ELR (cell line): ENCODE measurements at places on chromosomes 12 and 14.

GRCh38 chr14:103115845-103116572 lies 7.3 kb upstream of the TNFAIP2 start:
- DNase-seq = peak; percentile 68

- no peak for DNase-seq
These were observed 29.6 kb upstream of the NCOR2 start for GRCh38 chr12:124597041-124597440.

DNA sequence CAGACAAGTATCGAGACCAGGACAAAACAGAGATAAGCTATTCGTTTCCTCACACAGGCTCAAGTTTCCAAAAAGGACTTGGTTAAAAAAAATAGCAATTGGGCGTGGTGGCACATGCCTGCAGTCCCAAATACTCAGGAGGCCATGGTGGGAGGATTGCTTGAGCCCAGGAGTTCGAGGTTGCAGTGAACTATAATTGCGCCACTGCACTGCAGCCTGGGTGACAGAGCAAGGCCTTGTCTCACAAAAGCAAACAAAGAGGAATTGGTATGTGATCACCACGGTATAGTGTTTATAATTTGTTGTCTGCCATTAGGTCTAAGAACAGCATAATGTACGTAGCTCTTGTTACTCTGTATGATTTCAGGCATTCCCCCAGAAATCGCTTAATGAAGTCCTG lies 175.3 kb downstream of the DERA start:
- no peak for DNase-seq

- no peak for DNase-seq
These were observed 53.3 kb downstream of the BEGAIN start for GRCh38 chr14:100533656-100534485.

GRCh38 chr12:3912863-3913262 lies 39.7 kb upstream of the PARP11 start:
- DNase-seq = no peak

GRCh38 chr12:92340441-92341064 lies 194.9 kb upstream of the BTG1 start:
- no peak for DNase-seq

DNA sequence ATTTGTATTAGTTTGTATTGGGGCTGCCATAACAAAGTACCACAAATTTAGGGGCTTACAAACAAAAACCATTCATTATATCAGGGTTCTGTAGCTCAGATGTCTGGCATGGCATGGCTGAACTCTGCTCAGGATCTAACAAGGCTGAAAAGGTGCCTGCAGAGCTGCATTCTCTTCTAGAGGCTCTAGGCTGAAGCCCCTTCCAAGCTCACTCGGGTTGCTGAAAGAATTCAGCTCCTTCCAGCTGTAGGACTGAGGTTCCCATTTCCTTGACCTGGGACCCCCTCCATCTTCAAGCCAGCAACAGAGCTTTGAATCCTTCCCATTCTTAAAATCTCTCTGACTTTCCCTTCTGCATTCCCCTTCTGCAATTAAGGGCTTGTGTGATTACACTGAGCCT lies 90.7 kb downstream of the NUAK1 start:
- no peak for DNase-seq

- DNase-seq = no peak
These were observed at the start of gene PLEKHG7 for GRCh38 chr12:92702754-92703679. Gene PLEKHG7 (plus strand): TSS chr12:92702989. CDS start chr12:92706632, 3,643 bp downstream.

GRCh38 chr14:61884711-61885110 lies 122.5 kb downstream of the SNAPC1 start:
- DNase-seq = no peak

GRCh38 chr14:103819503-103820307 lies 27.7 kb downstream of the PPP1R13B start:
- DNase-seq = no peak

DNA sequence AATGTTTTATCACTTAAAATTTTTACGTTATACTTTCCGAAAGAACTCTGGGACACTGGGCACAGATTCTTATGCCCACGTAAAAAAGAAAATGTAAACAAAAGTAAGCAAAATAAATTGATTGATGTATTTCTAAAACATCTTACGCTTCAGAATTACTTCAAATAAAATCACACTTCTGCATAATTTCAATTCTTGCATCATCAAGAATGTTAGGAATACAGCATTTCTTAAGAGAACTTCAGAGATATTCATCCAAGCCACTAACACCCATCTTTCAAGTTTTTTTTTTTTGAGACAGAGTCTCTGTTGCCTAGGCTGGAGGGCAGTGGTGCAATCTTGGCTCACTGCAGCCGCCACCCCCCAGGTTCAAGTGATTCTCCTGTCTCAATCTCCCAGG lies 180.6 kb downstream of the MED13L start:
- no peak for DNase-seq

DNA sequence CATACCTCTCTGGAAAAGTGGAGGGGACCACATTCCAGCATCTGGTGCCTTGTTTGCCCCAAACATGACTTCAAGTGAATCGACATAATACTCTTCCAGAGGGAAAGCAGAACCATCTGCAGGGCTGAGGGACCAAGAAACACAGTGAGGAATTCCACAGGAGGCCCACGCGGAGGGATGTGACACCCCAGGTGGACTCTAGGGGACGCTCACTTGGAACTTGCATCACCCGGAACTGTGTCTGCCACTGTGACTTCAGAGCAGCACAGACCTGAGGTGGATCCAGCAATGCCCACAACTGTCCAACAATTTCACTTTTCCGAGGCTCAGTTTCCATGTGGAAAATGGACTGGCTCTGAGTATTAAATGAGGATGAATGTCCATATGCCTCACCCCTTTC lies 14.3 kb upstream of the CLMN start:
- no peak for DNase-seq

DNA sequence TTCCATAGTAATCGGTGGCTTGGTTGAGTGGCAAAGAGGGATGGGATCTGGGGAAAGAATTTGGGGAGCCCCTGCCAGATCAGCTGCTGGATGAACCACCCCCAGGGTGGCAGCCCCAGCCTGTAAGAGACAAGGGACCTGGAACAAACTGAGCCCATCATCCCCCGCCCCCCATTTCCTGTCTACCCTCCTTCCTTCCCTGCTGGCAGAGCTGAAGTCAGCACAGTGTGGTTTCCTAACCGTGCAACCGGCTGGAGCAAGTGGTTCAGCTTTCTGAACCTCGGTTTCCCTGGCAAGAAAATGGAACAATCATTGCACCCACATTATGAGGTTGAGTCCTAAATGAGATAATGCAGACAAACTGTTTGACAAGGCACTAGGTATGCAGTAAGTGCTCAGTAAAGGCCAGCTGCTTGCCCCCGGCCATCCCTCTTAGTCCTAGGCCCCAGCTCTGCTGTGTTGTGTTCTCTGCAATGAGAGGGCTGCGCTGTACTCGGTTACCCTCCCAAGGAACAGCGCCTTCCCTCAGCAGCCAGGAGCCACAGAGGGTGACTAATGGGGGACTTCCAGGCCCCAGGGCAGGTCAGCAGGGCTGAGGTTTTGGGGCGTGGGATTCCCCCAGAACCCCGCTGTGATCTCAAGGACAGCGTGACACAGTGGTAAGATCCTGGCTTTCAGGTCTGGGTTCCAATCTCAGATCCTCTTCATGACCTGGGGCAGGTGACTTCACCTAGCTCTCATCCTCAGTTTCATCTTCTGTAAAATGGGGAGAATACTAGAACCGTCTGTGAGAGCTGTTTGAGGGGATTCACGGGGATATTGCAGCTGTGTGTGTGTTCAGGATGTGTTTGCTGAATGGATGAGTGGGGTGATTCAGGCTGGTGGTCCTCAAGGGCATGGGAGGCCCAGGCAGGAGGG lies 16.5 kb downstream of the SELPLG start:
- peak; percentile 86 for DNase-seq

DNA sequence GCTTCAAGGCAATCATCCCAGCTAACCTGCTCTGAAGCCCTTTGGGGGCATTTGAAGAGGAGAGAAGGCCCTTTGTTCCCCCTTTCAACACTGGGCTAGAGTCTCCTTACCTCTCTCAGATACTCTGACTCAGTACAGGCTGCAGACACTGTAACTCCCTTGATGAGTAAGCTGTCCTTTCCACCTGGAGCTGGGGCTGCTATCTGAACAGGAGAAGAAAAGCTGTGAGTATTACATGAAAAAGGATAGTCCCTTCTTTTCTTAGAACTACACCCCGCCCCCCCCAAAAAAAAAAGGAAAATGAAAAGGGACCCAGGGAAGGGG lies 186.6 kb upstream of the PLEKHG7 start:
- peak; percentile 13 for DNase-seq

- DNase-seq = no peak
These were observed 9.4 kb downstream of the DUSP16 start for GRCh38 chr12:12553208-12553785.

GRCh38 chr14:61409782-61410181 lies 88.4 kb downstream of the PRKCH start:
- no peak for DNase-seq

- DNase-seq = no peak
These were observed 220.3 kb downstream of the KLHL28 start for GRCh38 chr14:44741431-44741830.

- no peak for DNase-seq
These were observed 147.8 kb upstream of the CPSF6 start for GRCh38 chr12:69091442-69092017.

- DNase-seq = no peak
These were observed 1679.9 kb upstream of the FLRT2 start for GRCh38 chr14:83850092-83850491.

- peak; percentile 49 for DNase-seq
These were observed 3.3 kb upstream of the POP5 start for GRCh38 chr12:120584343-120585149.

DNA sequence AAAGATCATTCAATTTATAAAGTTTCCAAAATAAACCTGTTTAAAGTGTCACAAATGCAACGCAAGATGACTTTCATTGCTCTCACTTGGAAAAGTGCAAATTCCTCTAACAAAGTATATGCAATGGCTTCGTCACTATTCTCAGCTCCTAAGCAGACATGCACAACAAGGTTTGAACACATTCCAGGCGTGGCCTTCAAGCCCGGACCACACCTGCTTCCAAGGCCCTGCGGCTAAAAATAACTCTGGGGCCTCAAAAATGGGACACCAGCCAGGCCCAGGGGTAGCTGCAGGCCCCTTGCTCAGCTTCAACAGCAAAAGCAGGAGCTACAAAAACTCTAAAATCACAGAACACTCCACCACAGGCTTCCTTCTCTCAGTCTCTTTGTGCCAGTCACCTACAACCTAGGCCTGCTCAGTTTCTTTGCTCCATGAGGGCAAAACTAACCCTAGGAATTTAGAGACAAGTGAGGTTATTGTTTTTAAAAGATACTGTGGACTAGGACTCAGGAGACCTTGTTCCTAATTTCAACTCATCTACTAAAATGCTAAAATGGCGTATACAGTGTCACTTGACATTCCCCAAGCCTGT lies 29.3 kb downstream of the DUSP16 start:
- DNase-seq = no peak

DNA sequence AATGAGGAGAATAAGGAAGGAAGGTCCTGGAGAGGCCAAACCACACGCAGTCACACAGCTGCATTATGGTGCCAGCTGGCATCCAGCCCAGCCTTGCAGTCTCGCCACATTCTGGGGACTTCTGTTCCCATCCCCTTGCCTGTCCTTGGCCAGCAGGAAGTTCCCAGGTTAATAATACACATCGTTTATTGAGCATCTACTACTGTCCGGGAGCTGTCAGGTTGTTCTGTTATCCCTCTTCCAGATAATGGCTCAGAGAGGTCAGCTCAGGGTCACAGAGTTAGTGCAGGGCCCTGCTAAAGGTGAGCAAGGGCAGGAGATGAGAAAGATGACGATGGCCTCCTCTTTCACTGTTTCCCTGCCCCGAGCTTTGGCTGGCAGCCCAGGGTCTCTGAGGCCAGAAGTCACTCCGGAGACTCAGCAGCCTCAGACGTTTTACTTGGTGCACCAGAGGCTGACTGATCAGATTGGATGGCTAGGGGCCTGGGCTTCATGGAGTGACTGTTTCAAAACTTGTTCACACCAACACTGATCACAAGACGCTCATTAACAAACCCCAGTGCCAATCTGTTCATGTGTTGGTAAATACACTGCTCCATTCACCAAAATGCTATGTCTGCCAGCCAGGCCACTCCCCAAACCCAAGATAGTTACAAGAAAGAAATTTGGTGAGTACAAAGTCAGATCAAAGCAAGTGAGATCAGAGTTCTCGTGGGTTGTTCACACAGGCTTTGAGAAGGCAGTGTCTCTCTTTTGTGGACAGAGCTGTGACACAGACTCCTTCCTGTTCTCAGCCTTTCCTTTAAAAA lies 79.2 kb downstream of the B4GALNT3 start:
- DNase-seq = peak; percentile 58

DNA sequence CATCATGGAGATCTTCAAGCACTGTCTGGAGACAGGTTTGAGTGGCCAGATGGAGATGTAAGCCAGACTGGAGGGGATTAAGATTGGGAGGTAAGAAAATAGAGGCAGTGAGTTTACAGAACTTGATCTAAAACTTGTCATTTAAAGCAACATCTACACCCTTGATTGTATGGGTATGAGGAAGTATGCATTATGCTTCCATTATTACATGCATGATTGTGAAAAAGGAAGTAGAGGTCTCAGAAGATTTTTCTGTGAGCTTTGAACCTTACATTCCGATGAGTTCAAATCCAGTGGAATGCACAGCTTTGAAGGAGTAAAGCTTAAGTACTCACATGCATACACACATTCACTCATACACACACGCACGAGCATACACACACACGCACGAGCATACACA lies 550.8 kb downstream of the MED13L start:
- DNase-seq = no peak

DNA sequence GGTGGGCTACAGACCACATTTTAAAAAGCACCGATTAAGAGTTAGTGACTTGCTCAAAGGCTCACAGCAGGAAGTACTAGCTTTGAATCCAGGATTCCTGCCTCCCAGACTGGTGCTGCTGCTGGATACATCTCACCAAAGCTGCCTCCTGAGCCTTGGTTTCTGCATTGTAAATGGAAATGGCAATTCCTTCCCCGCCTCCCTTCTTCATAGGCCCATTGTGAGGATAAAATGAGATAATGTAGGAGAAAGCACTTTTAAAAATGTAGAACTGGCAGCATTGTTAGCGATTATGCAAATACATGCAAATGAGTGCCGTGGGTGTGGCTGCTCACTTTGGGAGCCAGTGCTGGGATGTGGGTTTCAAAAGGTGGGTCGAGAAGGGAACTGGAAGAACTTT lies 15.4 kb downstream of the PDE1B start:
- no peak for DNase-seq

DNA sequence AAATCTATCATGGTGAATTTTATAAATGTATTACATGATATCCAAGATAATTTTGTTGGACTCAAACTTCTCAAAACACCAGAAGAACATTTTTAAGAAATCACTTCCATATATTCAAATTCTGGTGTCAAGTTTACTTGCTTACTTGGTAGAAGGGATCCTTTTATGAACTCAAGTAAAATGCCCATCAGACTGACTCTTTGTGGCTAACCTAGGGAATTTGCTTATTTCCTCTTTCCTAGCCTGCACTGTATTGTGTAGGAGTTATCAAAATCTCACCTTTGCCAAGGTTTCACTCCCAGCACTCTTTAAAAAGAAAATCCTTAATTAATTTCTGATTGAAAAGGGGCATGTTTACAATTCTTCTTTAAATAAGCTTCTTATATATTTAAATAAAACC lies 196.5 kb downstream of the DUSP6 start:
- DNase-seq = peak; percentile 8

GRCh38 chr14:104752423-104752734 lies 568 bp upstream of the SIVA1 start:
- no peak for DNase-seq
